ENCODE measurements at places on chromosomes 16 and 17.

- no peak for DNase-seq
Observed at GRCh38 chr17:12472252-12473173, 193.2 kb upstream of the MYOCD start.

GRCh38 chr16:72957303-72958277 lies 90.3 kb downstream of the ZFHX3 start:
- no peak for DNase-seq

DNA sequence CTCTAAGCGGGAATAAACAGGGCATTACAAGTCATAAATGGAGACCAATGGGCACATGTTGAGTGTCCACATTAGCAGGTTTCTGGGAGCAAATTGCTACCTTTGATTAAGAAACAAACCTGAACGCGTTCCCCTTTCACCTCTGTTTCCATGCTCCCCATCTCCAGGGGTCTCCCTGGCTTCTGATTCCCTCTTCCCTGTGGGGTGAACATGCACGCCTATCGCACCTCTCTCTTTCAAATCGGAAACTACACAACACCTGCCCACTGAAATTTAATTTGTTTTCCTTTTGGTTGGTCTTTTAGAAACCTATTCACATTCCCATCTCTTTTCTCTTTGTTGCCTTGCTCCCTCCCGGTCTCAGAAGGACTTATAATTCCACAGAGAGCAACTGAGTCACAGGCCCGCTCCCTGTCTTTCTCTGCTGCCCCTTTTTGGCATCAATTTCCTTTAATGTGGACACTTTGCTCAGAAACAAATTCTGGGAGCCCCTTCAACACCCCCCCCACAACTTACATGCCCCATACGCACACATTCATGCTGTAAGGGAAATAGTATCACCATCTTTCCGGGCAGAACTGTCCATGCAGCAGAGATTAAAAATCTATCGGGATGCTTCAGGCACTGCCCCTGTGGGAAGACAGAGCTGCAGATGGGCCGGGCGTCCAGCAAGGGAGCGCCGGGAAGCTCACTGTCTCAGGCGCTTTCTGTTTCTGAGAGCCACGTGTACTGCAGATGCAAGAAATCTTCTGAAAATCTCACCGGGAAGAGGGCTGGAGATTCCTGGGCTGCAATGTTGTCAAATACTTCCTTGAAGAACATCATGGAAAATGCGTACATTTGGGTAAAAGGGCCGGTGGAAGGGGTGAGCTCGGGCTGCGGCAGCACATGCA lies 7.2 kb upstream of the FOXF1 start:
- DNase-seq = no peak

DNA sequence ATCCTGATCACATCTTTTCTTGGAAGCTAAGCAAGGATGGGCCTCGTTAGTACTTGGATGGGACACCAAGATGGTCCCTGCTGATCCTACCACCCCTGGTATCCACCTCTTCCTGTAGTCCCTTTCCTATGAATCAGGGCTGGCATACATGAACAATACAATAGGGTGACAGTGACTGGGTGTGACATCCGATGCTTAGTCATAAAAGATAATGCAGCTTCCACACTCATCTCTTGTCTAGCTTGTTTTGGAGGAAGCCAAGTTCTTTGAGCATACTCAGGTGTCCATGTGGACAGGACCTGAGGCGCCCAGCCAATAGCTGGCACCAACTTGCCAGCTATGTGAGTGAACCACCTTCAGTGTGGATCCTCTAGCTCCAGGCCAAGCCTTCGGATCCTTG lies 62.5 kb upstream of the NFAT5 start:
- DNase-seq = no peak

DNA sequence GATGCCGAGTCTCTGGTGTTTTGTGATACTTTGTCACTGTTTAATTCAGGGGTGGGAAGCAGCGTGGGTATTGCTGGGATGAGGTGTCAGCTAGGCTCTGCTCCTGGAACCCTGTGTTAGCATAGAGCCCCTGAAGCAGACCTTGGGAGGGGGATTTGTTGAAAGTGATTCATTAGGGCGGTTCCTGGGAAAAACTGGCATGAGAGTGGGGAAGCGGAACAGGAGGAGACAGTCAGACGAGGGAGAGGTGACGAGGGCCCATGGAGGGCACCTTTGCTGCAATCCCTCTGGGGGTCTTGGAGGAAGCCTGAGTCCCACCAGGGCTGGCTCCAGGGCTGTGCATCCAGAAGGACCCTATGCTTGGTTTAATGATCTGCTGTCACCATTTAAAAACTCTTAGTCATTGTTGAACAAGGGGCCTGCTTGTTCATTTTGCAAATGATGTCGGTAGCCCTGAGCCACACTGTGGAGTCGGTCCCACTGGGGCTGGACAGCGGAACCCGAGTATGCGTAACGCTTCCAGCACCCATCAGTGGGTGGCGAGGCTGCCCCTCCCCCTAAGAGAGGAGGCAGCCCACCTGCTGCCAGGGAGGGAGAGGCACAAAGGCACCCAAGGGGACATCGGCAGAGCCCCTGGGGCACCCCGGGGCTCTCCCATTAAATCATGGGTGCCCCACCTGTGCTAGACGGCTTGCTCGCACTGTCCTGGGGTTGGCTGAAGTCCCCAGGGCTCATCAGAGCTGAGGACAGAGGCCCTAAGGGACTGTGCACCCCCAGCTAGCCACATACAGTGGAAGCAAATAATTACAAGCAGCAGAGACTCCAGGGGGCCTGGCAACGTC lies 35.4 kb downstream of the WFDC1 start:
- no peak for DNase-seq

- no peak for DNase-seq
Observed at GRCh38 chr17:62999736-63000135, 33.7 kb downstream of the TANC2 start.

DNA sequence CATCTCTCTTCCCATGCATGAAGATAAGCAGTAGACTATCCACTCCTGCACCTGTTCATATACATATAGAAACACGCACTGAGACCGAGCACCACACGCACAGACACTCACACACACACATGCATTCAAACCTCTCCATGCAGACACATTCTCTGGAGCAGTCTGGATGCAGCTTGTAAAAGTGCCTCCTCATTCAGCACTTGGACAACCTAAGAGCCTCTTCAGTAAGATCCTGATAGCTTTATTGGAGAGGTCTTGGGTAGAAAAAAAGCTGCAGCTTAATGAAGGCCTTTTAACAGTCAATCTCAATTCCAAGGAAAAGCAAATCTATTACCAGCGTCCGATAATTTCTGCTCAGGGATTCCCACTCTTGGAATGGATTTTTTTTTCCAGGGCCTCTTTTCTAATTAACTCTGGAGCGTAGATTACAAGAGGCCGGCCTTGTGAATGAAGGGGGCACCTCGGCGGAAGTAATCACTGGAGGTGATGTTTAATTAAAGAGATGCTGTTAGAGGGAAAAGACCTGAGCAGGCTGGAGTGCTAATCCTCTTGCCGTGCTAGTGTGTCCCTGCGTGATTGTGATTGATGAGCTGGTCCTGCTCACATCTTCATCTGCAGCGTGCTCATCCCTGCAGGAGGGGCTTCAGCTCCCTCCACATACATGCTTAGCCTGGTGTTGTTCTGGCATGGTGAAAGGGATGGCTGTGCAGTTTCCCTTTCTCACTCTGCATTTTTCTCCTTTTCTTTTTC lies 155.1 kb downstream of the RBFOX1 start:
- no peak for DNase-seq

DNA sequence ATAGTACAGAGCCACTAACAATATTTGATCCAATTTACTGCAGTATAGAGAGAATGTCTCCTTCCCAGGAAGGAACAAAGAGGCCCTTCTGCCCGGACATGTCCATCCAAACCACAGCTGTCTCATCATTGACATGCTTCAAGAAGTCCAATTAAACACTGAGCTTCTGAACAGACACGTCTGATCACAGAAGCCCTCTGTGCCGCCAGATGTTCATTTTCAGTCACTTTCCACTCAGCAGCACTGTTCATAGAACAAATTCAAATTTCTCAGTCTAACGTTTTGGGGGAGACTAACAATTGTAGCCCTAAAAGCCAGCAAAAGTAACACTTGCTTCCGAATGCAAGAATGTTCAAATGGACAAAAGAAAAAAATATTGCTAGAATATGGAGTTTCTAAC lies 15.3 kb downstream of the ZC3H7A start:
- no peak for DNase-seq

DNA sequence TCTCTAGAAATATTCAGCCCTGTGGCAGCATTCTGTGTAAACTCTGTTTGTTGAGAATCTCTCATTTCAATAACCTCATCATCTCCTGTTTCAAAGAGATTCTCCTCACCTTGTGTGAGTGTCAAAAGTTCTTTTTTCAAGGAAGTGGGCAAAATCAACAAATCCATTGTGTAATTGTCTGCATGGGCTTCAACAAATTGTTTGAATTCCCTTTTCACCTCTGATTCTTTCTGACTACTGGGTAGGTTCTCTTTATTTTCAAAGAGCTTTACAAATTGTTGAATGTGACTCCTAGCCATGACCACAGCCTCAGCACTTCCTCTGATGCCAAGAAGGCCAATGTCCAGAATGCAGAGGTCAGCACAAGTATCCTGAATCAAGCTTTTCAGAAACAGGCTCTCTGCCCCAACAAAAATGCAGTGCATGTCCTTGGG lies 48.0 kb downstream of the N4BP1 start:
- no peak for DNase-seq

DNA sequence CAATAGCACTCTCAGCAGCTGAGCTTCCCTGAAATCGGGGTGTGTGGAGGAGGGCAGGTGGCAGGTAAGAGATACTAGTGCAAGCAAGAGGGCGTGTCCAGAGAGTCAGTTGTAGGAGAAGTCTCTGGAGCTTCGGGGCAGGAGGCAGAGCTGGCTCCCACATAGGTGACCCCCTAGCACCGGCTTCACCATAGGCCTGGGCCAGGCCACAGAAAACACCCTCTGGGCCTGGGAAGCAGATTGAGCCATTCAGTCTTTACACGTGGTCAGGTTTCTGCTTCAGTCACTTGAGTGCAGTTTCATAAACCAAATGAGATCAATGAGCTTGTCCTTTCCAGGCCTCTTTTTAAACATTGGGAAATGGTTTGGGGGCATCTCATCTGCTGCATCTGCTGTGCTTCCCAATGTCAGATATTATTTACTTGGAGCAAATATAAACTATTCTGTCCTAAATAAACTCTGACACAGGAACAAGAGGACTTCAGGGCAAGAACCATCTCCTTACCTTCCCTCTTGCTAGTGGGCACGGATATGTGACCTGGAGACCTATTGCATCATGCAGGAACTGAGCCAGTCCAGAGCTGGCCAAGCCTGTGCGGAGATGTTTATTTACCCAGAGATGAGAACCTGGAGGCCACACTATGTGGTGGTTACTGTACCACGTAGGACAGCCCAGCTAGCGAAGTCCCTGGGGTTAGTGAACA lies 16.1 kb downstream of the CCR7 start:
- DNase-seq = no peak

- no peak for DNase-seq
Observed at GRCh38 chr16:85090873-85091521, 21.3 kb downstream of the CIBAR2 start.

- DNase-seq = no peak
Observed at GRCh38 chr16:1367486-1368174, 15.9 kb downstream of the GNPTG start.

DNA sequence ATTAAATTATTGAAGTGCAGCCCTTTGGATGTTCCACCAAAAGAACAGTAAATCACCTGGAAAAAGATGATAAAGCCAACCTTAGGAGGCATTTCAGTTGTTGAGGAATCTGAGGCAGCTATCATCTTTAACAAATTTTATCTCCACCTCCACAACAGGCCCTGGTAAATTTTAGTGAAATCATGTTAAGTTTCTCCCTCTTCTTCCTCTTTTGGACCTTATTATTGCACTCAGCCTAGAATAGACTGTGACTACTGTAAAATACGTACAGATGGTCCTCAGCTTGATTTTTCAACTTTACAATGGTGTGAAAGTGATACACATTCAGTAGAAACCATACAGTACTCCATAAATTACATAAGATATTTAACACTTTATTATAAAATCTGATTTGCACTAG lies 90.3 kb downstream of the USP32 start:
- DNase-seq = no peak

- no peak for DNase-seq
Observed at GRCh38 chr16:51524555-51525373, 373.7 kb upstream of the SALL1 start.

GRCh38 chr17:289409-289808 lies 63.2 kb downstream of the RPH3AL start:
- DNase-seq = no peak

DNA sequence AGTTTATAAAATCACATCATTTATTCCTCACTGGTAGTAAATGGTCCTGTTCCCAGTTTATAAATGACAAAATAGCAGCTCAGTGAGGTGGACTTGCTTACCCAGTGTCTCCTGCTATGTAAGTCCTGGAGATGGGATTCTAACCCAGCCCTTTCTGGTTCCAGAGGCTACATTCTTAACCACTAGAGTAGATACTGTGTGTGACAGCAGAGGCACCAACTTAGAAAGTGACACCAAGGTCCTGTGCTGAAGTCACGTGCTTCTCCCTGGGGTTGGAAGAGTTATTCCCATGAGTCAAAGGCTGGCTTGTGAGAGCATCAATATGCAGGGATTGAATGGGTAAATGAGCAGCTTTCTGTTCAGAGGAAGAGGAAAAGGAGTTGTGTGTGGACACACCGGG lies 167.3 kb upstream of the IRX3 start:
- DNase-seq = no peak

DNA sequence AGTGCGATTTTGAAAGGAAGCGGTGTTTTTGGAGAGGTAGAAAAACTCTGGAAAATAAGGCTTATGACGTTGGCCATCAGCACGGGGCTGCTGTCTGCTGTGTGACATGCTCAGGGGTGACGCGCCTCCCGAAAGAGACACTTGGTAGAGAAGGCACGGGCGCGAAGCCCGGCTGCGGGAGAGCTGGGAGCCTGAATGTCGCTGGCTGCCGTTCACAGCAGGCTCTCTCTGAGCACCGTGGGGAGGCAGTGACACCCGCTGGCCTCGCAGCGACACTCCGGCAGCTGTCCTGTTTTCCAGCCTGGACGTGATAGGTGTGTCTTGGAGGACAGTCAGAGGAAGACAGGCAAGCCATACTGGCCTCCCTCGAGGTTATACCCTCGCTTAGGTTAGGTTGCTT lies 759.1 kb upstream of the RBFOX1 start:
- DNase-seq = no peak

DNA sequence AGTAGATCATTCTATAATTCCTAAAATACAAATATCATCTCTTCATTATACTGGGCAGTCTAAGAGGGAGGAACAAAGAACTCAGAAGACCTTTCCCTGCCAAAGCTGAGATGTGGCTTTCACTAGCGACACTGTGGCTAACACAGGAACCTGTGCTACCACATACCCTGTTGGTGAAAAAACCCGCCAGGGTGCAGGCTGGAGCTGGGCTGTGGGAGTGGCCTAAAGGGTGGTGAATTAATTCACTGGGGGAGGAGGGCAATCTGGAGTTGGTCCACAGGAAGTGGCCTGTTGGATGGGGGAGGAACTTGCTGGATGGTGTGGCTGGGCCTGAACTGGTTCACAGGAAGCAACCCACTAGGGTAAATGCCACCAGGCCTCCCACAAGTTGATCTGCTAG lies 7.4 kb downstream of the ZNF594 start:
- no peak for DNase-seq

- DNase-seq = no peak
Observed at GRCh38 chr17:8018436-8018835, 16.0 kb downstream of the GUCY2D start.

GRCh38 chr17:41705271-41705991 lies 6.7 kb upstream of the GAST start:
- DNase-seq = no peak
